CD14-positive monocyte (primary cell): ENCODE measurements at places on chromosomes 6 and 20.

- DNase-seq: no peak
These were observed 359.2 kb upstream of the KHDRBS2 start for GRCh38 chr6:62645274-62645673.

GRCh38 chr6:43465948-43466347 is 10.6 kb upstream of the DLK2 start:
- DNase-seq: no peak

- DNase-seq: no peak
These were observed 151.2 kb downstream of the RFX6 start for GRCh38 chr6:117028256-117028655.

DNA sequence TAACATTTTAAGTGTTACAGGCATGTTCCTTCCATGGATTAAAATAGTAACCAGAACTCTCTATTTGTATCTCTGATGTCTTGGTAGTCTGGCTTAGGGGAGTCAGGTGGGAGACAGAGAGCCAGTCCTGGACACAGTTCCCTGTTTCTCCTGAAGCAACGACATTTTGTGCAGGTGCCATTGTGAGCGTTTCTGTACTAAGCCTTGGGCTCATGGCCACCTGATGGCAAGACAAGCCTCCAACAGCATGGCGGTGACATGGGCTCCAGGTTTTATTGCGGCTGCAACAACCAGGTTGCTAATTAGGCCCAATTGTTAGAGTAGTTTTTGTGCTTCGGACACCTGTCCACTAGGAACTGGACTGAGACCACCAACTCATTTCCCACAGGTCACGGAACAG is 105.3 kb downstream of the PRDM13 start:
- no peak for DNase-seq

DNA sequence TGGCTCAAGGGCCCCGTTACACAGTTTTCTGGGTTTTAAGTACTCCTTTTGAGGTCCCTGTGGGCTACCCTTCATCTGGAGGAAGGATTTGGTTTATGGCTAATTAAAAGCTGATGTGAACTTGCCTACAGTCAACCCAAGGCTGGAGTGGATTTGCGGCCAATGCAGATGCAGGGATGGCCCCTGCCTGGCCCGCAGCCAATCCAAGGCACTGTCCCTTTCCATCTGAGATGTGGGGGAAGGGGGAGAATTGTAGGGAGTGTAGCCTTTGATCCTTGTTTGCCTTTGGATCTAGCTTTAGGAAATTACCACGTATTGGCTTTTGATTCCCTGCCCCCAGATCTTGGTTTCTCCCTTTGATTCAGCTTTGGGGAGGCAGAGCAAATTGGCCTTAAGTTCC is 128.0 kb upstream of the GGTLC1 start:
- DNase-seq: no peak

GRCh38 chr6:104700371-104701185 is 159.1 kb downstream of the HACE1 start:
- DNase-seq: no peak

DNA sequence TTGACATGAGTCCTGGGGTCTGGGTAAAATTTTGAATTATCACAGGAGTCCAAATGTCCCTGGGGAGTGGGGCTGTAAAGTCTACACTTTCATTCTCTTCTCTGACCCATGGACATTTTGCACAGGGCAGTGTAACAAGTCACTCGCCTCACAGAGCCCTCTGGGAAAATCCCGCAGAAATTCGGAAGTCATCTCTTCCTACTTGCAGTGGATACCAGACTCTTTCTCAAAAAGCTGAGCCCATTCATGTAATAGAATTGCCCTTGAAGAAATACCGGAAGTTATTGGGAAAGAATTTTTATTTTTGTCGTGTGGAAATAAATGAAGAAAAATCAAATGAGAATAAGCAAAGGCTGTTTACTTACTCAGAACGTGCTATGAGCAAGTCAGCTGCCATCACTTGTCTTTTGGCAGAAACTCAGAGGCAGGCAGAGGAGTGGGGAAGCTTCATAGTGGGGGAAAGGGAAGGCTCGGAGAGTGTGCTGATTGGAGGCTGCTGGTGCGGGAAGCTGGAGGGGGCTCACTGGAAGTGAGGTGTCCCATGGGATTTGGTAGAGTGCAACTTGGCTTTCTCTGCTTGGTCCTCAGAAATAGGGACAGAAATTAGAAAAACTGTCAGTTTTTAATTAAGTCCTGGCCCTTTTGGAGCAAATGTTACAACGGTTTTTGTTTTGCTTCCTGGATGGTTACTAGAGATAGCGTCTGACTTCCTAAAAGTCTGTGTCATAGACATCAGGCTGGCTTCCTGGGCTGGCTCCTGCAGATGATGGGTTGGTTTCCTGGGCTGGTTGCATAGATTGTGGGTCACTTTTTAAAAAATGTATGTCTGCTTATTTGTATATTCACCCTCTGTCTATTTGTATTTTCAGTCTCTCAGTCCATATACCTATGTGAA is 79.8 kb upstream of the EEF1E1 start:
- DNase-seq: no peak

GRCh38 chr6:13515912-13516311 is 28.5 kb upstream of the GFOD1 start:
- DNase-seq: no peak

DNA sequence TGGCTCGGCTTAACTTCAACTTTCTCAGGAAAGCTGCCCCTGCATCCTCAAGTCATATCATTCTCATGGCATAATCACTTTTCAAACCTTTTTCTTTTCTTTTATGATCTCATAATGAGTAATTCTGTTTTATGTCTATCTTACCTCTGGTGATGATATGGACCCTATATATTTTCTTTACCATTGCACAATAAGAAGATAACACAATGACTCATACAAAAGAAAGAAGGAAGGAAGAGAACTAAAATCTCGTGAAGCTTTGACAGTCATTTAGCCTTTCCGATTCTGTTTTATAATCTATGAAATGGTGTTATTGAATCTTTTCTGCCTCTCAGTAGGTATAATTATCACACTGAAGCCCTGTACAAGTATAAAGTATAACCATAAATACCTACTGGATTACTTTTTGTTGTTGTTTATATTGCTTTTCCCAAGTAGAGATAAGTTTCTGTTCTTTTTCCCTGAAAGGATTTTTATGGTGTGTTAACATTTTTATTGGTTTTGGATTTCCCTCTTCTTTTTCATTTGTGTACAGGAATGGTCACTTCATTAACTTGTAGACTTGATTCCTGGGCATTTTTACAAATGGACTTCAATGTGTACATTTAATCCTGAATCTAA is 300.9 kb downstream of the LAMA2 start:
- no peak for DNase-seq

DNA sequence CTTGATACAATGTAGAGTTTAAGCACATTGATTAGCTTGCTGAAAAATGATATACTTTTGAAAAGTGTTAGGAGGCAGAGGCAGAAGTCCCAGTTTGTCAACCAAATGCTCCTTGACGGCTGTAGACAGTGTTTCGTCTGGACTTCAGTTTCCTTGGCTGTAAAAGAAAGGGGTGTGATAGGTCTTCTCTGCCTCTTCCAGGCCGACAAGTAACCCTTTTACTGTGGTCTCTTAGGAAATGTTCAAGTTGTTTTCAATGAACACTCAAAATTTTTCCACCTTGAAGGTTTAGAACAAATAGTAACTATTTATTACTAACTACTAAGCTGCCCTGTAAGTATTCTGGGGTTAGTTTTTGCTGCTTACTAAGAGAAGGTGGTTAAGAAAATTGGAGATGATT is 122.4 kb downstream of the IRF4 start:
- no peak for DNase-seq

- DNase-seq: no peak
These were observed 10.0 kb upstream of the ANKRD60 start for GRCh38 chr20:58238490-58238889.

GRCh38 chr6:80009531-80009930 is 5.1 kb downstream of the TTK start:
- no peak for DNase-seq
